Stimulated activated naive CD4-positive, alpha-beta T cell treated with Interleukin-2 at 50 U/mL for 16 hours (primary cell): ENCODE measurements at places on chromosomes 12 and 14.

DNA sequence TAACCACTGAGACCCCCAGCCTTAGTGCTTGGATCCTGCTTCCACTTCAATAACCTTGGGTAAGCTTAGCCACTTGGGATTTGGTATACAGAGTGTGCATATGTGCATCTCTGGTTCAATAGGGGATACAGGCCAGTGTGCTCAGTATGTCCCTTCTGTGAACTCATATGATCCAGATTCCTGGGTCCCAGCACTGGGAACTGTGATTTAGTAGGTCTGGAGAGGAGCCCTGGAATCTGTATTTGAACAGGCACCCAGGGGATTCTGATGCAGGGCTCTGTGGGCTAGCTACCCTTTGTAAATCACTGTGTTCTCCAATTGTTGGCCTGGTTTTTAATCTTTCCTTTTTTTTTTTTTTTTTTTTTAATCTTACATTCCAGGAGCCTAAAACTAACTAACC is 9.8 kb upstream of the RNU6-8 start:
- no peak for DNase-seq

DNA sequence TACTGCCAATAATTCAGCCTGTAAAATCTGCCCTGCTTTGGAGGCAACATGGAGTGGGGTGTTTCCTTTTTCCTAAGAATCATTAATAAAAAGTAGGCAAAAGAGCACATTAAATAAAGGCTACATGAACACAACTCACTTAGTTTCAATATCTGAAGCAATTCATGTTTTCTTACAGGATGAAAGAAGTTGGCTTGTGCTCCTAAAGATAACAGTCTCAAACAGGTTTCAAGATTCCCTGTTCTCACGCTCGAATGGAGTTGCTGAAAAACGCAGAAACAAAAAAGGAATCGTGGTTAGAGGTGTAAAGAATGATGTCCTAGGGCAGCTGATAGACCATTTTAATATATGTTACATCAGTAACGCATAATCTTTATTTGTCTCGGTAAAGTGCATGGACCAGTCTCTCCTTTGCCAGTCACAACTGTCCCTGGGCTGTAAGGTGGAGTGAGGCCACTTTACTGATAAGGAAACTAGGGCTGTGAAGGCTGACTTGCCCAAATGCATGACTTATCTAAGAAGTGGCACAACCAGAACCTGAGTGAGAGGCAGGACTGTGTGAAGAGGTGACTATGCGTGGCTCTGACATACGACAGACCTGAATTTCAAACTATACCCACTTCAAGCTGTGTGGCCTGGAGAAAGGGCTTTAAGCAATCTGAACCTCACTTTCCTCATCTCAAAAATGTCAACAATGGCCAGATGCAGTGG is 12.6 kb downstream of the GIT2 start:
- DNase-seq: no peak

GRCh38 chr14:67517083-67517482 is 16.0 kb upstream of the PLEKHH1 start:
- DNase-seq: no peak

- no peak for DNase-seq
Measured at GRCh38 chr14:56812364-56813141, 2.3 kb upstream of the OTX2 start.

GRCh38 chr14:99427632-99428300 is 52.9 kb downstream of the SETD3 start:
- DNase-seq: no peak

GRCh38 chr14:80615831-80616230 is 325.7 kb downstream of the CEP128 start:
- no peak for DNase-seq

DNA sequence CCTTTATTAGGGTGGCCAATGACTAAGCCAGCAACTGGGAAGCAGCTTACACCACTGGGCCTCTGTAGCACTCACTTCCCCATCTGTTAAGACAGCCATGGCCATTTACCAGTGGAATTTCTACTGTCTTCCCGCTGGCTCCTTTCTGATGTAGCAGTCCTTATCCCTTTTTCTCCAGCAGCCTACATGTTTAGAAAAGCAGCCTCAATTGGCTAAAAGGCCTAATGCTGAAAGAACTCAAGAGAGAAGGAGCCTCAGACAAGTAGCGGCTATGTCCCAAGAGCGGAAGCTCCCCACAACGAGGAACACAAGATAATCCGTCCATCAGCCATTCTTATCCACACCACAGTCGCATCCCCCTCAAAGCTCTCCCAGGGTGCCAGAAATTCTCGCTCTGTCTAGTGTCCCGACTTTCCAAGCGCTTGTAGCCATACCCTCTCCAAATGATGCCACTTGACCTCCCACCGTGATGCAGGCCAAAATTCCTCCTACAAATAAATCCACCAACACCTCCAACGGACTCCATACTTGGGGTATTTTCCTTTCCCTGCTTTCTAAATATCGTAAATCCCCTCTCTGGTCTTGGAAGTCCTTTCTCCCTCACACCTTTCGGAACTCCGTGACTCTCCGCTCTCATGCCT is 624 bp downstream of the M6PR start:
- no peak for DNase-seq

- no peak for DNase-seq
Measured at GRCh38 chr12:66915306-66915904, 236.5 kb upstream of the GRIP1 start.

- no peak for DNase-seq
Measured at GRCh38 chr14:83280719-83281118, 1747.1 kb upstream of the SEL1L start.

DNA sequence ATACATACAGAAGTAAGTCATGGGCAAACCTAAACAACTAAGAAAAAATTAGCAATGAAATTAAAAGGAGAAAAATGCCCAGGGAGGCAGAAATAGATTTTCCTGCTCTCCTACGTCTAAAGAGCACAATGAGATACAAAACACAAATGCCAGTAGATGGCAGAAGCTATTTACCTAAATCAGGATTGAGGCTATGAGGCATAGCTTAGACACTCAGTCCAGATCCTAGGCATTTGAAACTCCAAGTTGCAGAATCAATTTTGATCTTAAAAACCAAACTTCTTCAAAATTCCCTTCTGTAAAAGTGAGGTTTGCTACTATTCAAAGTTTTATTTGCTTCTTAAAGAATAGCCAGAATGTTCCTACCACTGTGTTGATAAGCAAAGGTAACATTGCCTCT is 368.6 kb downstream of the DAD1 start:
- no peak for DNase-seq

DNA sequence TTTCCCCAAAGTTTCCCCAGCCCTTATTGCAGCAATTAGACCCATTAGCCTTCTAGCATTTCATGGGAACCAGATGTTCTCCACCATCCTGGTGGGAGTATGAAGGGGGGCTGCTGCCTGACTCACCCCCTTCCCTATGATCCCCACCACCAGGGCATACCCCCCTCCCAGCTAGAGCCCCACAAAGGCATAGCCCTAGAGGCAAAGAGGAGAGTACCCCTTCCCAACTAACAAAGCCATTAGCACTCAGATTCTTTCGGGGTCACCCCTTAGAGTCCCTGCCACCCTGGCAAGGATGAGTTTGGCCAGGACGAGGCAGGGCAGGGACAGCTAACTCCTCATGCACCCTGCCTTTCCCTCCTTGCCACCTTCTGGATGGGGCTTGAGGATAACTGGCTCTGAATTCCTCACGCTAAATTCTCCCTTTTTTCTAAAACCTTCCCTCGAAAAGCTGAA is 9.2 kb downstream of the RARG start:
- DNase-seq: no peak

DNA sequence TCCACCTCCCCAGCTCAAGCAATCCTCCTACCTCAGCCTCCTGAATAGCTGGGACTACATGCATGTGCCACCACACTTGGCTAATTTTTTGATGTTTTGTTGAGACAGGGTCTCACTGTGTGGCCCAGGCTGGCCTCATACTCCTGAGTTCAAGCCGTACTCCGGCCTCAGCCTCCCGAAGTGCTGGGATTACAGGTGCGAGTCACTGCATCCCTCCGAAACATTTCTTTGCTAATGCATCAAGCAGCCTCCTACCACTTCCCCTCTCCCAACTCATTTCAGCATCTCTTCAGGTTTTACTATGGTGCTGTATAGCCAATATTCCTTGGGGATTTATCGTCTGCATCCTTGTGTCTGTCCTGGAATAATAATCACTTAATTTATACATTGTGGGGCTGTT is 2.3 kb upstream of the SLC22A17 start:
- no peak for DNase-seq

DNA sequence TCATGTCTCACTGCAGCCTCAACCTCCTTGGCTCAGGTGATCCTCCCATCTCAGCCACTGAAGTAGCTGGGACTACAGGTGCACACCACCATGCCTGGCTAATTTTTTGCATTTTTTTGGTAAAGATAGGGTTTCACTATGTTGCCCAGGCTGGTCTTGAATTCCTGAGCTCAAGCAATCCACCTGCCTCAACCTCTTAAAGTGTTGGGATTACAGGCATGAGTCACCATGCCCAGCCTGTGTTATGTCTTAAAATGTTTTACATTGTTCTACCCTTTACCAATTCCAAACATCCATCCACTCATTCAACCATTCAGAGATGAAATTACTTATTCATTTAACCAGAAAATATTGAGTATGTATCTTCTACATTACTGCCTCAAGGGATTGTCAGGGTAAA is 111.6 kb upstream of the BTG1 start:
- DNase-seq: no peak

DNA sequence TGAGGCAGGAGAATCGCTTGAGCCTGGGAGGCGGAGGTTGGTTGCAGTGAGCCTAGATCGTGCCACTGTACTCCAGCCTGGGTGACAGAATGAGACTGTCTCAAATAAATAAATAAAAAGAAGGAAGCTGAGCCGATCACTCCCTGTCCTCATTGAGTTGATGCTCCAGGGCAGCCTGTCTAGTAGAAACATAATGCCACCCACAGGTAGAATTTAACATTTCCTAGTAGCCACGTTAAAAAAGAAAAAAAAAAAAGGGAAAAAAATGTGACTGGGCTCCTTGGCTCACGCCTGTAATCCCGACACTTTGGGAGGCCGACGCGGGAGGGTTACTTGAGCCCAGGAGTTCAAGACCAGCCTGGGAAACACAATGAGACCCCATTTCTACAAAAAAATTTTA is 135.7 kb downstream of the SCARB1 start:
- no peak for DNase-seq

DNA sequence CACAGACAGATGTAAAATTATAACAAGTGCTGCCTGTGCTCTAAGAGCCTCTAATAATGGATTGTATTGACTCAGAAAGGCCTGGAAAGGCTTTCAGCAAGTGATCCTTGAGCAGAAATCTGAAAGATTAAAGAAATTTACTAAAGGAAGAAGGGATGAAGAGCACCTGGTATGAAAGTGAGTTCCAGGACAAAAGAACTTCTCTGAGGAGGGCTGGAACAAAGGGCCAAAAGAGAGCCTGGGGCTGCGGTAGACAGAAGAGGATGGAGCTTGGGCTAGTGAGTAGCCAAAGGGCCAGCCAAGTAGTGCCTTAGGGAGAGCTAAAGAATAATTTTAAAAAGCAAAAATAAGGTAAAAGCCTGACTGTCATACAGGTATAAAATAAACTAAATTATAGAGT is 44.0 kb downstream of the BCAT1 start:
- DNase-seq: no peak

DNA sequence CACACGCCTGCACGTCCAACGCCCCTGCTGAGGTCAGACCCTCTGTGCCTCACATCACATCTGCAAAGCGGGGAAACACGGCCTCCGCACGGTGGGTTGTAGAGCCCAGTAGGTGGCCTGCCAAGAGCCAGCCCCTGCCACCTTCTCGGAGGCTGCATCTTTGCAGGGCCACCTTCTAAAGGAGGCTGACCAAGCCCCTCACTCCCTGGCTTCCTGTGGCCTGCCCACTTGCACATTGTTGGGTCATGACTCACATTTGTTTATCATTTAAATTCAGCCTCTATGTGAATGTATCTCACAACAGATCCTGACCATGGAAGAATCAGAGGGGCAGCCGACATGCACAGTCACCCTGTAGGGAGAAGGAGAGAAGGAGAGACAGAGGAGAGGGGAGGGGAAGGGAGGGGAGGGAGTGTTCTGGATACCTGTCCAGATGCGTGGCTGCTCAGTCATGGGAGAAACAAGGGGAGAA is 319.5 kb upstream of the DIO3 start:
- DNase-seq: no peak

DNA sequence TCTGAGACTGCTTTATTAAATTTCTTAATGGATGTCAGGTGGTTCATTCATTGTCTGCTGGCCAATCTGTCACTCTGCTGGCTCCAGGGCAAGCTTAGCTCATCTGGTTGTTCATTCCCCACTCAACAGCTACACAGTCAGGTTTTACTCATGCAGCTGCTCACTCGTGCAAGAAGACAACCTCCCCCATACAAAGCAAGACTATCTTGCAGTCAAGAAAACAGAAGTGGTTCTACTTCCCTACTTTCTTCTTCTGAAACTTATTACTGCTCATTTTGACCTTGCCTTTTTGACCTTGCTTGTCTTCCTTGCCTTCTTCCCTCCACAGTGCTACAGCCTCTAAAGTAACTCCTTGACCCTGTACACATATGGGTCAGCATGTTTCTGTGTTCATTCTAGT is 277.9 kb downstream of the SSPN start:
- DNase-seq: no peak

- peak; percentile 63 for DNase-seq
Measured at GRCh38 chr14:61750708-61751474, 11.3 kb upstream of the SNAPC1 start.

- DNase-seq: peak; percentile 53
Measured at GRCh38 chr14:99595034-99595433, 9.0 kb downstream of the CCDC85C start.

- DNase-seq: no peak
Measured at GRCh38 chr12:31498424-31498823, 92.5 kb downstream of the DENND5B start.

DNA sequence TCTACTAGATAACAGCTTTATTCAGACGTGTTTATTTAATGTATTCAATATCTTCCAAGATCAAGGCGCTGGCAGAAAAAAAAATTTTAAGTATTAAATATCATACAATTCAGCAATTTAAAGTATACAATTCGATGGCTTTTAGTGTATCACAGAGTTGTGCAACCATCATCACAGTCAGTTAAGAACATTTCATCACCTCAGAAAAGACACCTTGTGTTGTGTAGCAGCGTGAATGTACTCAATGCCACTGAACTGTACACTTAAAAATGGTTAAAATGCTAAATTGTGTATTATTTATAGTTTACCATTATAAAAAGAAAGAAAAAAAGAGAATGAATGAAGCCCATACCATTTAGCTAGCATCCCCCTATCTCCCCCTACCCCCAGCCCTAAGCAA is 96.4 kb downstream of the RIN3 start:
- no peak for DNase-seq

GRCh38 chr14:50967790-50968189 is 23.5 kb upstream of the PYGL start:
- DNase-seq: no peak

GRCh38 chr12:45305907-45306306 is 90.0 kb downstream of the ANO6 start:
- DNase-seq: no peak

- no peak for DNase-seq
Measured at GRCh38 chr12:77229640-77230442, 164.5 kb upstream of the E2F7 start.

DNA sequence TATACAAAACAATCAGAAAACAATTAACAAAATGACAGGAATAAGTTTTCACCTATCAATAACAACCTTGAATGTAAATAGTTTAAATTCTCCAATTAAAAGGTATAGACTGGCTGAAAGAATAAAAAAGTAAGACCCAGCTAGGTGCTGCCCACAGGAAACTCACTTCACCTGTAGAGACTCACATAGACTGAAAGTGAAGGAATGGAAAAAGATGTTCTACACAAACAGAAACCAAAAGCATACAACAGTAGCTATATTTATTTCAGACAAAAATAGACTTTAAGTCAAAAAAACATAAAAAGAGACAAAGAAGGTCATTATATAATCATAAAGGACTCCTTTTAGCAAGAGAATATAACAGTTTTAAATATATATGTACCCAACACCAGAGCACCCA is 152.4 kb upstream of the PWP1 start:
- DNase-seq: no peak
